ENCODE measurements at places on chromosomes 1 and 21. TPM values are rescaled to one million over a fixed set of nuclear protein-coding genes. Genes with fewer than 3 reads are reported as not detected.

RIMS3 gene
- 0.50 TPM for total RNA-seq

OR14A16 gene
- total RNA-seq = not detected

- no peak for DNase-seq
Measured at GRCh38 chr1:179202161-179202560, 27.3 kb downstream of the ABL2 start.

C1orf210 gene
- 0.12 TPM for total RNA-seq
